ENCODE measurements at places on chromosomes 5 and 9.

- no peak for DNase-seq
Observed at GRCh38 chr5:165400086-165400485, 1894.7 kb downstream of the MAT2B start.

- DNase-seq = no peak
Observed at GRCh38 chr5:52342361-52342760, 445.4 kb upstream of the ITGA1 start.

DNA sequence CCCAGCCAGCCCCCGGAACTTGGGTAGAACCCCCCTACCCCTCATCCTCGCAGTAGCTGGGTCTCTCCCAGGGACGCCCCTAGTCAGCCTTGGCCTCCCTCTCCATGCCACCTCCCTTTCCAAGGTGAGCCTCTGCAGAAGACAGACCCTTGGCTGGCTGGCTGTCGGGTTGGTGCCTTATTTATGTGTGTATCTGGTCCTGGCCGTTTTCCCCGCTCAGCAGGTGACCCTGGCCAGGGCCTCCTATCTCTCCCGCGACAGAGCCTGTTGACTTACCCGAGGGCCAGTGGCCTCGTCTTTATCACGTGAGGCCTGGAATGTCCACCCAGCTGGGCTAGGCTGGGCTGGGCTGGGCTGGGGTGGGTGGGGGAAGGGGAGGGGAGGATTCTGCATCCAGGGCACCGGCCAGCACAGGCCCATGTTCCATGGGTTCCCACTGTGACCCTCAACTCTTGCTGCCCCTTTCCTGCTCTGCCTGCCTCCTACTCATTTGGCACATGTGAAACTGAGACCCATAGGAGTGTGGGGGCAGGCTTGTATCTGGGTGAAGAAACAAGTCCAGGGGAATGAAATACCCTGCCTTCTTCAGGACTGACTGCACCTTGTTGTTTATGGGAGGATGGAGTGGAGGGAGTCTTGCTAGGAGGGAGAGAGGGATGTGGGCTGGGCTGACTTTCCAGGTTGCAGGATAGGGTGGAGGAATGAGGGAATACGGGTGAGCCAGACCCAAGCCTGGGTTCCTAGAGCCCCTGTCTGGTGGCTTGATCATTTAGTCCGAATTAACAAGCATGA, 3.1 kb downstream of the CXXC5 start:
- DNase-seq = no peak

GRCh38 chr9:20405616-20406015, 216.7 kb downstream of the MLLT3 start:
- no peak for DNase-seq

DNA sequence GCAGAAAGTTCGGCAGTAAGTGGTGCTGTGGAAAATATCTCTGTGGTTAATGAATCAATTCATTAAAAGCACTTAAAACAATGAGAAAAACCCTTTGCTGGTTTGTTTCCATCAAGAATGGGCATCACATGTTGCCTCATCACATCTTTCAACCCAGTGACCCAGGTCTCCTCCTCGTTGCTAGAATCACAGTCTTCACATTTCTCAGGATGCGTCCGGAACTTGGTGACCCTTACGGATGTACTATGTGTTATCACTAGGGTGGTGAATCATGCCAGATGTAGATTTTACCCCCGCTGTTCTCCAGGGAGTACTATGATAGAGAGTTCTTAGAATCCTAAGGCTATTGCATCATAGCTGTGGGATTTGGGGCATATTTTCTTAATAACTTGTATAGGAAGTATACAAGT, 217.9 kb upstream of the KLF4 start:
- no peak for DNase-seq

GRCh38 chr5:76223696-76224095, 140.5 kb downstream of the SV2C start:
- no peak for DNase-seq

- no peak for DNase-seq
Observed at GRCh38 chr9:117073071-117073470, 341.8 kb downstream of the ASTN2 start.

GRCh38 chr5:147750065-147750464, 32.5 kb downstream of the JAKMIP2 start:
- no peak for DNase-seq

DNA sequence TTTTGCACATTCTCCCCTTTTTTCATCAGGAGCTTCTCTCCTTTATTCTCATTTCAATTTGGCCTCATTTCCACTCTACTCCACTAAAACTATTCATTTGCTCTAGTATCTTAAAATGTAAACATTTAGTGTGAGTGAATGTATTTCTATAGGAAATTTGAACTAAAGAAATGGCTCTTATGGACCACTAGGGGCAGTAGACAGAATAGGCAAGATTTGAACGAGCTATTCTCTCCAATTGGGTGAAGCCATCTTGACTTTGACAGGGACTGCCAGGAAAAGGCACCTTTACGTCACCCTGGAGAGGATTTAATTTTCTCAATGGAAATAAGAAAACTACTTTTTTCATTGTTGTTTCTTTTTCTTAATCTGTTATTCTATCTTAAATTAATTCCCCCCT, 666.3 kb downstream of the DNAH5 start:
- no peak for DNase-seq

DNA sequence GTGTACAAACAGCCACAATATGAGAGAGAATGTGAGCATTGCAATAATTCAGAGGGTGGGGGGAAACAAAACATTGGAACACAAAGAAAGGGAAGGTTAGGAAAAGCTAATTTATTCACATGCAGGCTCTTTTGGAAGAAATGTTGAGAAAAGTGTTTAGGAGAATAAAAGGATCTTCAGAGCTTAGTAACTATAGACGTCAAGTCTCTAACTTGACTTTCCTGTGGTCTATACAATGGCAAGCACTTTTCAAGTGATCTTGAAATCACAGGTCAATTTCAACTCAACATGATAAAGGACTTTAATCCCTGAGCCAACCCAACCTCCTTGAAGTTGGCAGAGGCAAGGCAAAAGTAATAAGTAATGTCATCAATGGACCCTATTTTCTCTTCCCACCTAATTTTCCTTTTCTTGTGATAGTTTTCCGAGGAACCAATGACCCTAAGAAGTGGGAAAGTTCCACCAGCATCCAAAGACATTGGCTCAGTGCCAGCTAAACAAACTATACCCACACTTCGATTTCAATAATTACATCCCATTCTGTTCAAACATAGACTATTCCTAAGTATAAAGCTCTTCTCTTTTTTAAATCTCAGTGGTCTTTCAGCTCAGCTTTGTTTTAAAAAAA, 23.7 kb downstream of the RFK start:
- DNase-seq = no peak

GRCh38 chr5:31250201-31250600, 56.7 kb downstream of the CDH6 start:
- DNase-seq = no peak

GRCh38 chr9:114799441-114799840, 6.4 kb downstream of the TNFSF15 start:
- no peak for DNase-seq
